GM13977 (cell line): ENCODE measurements at places on chromosomes 16 and 17.

DNA sequence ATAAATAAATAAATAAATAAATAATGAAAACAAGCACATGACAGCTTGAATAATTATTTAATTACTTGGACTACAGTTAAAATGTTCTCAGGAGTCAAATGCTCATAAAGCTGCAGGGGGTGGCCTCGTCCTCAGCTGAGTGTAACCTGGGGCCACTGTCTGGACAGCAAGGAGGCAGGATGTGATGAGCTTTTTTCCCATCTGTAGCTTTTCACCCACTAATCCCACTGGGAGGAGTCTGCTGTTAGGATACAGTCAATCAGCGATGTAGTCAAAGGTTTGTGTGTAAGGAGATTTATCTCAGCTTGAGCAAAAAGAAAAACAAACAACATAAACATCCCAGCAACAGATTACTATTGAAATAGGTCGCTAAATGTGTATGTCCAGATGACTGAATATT lies 22.5 kb downstream of the ZCCHC14 start:
- no peak for DNase-seq

DNA sequence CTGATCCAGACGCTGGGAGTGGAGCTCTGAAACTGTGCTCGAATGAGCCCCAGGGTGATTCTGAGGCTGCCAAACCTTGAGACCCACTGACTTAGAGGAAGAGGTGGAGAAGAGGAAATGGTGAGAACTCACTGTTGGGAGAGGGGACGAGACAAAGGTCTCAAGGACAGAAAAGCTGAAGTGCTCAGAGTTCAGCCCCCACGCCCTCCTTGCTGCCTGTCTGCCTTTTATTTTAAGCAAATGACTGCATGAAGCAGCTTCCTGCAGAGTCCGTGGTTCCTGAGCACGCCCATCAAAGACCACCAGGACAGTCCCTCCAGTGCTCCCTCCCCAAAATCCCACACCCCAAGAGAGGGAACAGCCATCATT lies 20.4 kb downstream of the COTL1 start:
- no peak for DNase-seq

DNA sequence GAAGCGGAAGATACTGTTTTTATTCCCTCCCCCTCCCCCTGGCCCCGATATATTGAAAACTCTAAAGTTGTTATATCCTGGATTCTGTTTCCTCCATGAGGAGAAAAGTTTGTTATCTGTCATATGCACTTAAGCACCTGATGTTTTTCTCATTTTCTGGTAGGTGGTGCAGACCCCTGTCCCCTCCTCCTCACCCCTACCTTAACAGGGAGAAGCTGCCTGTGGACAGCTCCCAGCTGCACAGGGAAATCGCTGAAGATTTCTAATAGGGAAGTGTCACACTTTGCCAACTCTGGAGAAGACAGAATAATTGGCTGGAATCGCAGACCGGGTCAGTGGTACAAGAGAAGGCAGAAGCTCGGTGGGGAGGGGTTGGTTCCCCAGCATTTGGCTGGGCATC lies 45.3 kb upstream of the TOB1 start:
- no peak for DNase-seq

GRCh38 chr16:47928008-47928407 lies 227.8 kb downstream of the ABCC12 start:
- DNase-seq: no peak

- DNase-seq: no peak
Measured at GRCh38 chr17:33475594-33475993, 182.5 kb upstream of the ASIC2 start.
